ENCODE measurements at places on chromosomes 3 and 15. TPM values are rescaled to one million over a fixed set of nuclear protein-coding genes. Genes with fewer than 3 reads are reported as not detected.

ARPIN gene
- 18.2 TPM for total RNA-seq

- no peaks in the 10 kb centered on the region for H3K36me3 ChIP-seq
- peaks cover 39% of the 10 kb centered on the region for H3K4me1 ChIP-seq
- no peaks in the 10 kb centered on the region for H3K27me3 ChIP-seq
- DNase-seq = no peak
Measured at GRCh38 chr3:146543461-146544001, 876 bp downstream of the PLSCR1 start.

- H3K27ac ChIP-seq = no peak overlapping the region
- H3K27me3 ChIP-seq = no peaks in the 10 kb centered on the region
- no peak for DNase-seq
- no peak overlapping the region for H3K4me3 ChIP-seq
- H3K36me3 ChIP-seq = peaks cover 44% of the 10 kb centered on the region
Measured at GRCh38 chr15:50971542-50971941, 63.1 kb downstream of the AP4E1 start.

GRCh38 chr15:24943361-24943760, 11.4 kb upstream of the SNRPN start:
- no peak overlapping the region for H3K27ac ChIP-seq
- H3K4me1 ChIP-seq = peaks cover 14% of the 10 kb centered on the region
- no peaks in the 10 kb centered on the region for H3K27me3 ChIP-seq
- no peak for DNase-seq
- no peak overlapping the region for H3K4me3 ChIP-seq

- H3K36me3 ChIP-seq = no peaks in the 10 kb centered on the region
- H3K27ac ChIP-seq = no peak overlapping the region
- no peaks in the 10 kb centered on the region for H3K4me1 ChIP-seq
- H3K4me3 ChIP-seq = no peak overlapping the region
- no peak for DNase-seq
Measured at GRCh38 chr15:91385311-91385710, 285.3 kb downstream of the SV2B start.

- H3K27me3 ChIP-seq = no peaks in the 10 kb centered on the region
- H3K4me3 ChIP-seq = no peak overlapping the region
- no peak for DNase-seq
Measured at GRCh38 chr3:44927371-44927770, 48.6 kb downstream of the ZDHHC3 start.

SKOR1 gene
- total RNA-seq = 0.27 TPM

CPB1 gene
- total RNA-seq = not detected

GRCh38 chr3:30198162-30198561, 408.2 kb upstream of the TGFBR2 start:
- no peak for DNase-seq
- no peaks in the 10 kb centered on the region for H3K27me3 ChIP-seq
- peaks cover 10% of the 10 kb centered on the region for H3K4me1 ChIP-seq
- no peak overlapping the region for H3K4me3 ChIP-seq
- no peaks in the 10 kb centered on the region for H3K36me3 ChIP-seq

DNA sequence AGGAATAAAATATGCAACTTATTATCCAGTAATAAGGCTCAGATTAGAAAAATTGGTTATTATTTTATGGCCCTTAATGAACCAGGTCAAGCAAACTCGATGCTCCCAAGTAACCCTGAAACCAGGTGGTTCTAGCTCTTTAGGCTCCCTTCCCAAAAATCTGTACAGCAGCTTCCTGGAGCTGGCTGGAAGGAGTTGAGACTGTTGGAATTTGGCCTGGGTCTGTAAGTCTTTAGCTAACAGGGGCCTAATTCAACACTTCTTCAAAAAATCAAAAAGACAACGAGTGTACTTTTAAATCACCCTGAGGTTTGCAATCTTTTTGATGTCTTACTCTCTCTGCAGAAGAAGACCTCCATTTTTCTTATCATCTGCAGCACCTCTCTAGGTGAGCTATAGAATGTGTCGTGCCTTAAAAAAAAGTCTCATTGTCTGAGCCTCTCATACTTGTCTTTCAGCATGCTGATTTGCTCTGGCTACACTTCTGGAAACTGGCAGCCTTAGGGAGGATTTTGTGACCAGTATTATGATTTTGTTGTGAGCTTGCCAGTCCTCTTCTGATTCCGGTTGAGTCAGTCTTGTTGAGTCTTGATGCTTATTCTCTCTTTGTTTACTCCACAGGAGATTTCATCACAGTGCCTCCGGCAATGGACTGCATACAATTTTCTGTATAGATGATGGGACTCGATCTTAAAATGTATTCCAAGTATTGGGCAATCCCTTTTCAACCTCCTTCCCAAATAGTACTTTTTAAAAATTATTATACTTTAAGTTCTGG, 235.0 kb upstream of the KBTBD8 start:
- no peaks in the 10 kb centered on the region for H3K4me1 ChIP-seq
- no peak overlapping the region for H3K4me3 ChIP-seq
- no peak overlapping the region for H3K27ac ChIP-seq
- H3K36me3 ChIP-seq = peaks cover 12% of the 10 kb centered on the region
- no peaks in the 10 kb centered on the region for H3K27me3 ChIP-seq

- no peak for DNase-seq
- H3K4me1 ChIP-seq = peaks cover 18% of the 10 kb centered on the region
- no peak overlapping the region for H3K27ac ChIP-seq
- H3K27me3 ChIP-seq = peaks cover 63% of the 10 kb centered on the region
Measured at GRCh38 chr3:194009019-194009418, 126.9 kb upstream of the HES1 start.

GRCh38 chr3:11596387-11596786, 47.3 kb downstream of the VGLL4 start:
- H3K36me3 ChIP-seq = peaks cover 27% of the 10 kb centered on the region
- DNase-seq = no peak
- H3K4me1 ChIP-seq = peaks cover 77% of the 10 kb centered on the region
- H3K27me3 ChIP-seq = no peaks in the 10 kb centered on the region
- H3K4me3 ChIP-seq = no peak overlapping the region

HRG gene
- not detected for total RNA-seq

DNA sequence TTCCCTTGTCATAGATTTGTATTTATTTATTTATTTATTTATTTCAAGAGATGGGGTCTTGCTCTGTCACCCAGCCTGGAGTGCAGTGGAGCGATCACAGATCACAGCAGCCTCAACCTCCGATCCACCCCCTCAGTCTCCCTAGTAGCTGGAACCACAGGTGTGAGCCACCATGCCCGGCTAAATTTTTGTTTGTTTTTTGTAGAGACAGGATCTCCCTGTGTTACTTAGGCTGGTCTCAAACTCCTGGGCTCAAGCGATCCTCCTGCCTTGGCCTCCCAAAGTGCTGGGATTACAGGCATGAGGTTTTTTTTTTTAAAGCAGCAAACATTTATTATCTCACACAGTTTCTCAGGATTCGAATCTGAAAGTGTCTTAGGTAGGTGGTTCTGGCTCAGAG, 2.5 kb downstream of the TTBK2 start:
- no peak for DNase-seq
- H3K4me3 ChIP-seq = no peak overlapping the region
- no peaks in the 10 kb centered on the region for H3K36me3 ChIP-seq
- no peaks in the 10 kb centered on the region for H3K27me3 ChIP-seq

GOLGA6L4 gene
- 6.8 TPM for total RNA-seq

GRCh38 chr3:196214783-196215441, 1.4 kb upstream of the SLC51A start:
- H3K4me3 ChIP-seq = no peak overlapping the region
- H3K4me1 ChIP-seq = peaks cover 15% of the 10 kb centered on the region
- peak; percentile 69 for DNase-seq
- H3K27ac ChIP-seq = no peak overlapping the region

- H3K4me3 ChIP-seq = no peak overlapping the region
- DNase-seq = no peak
- H3K27me3 ChIP-seq = no peaks in the 10 kb centered on the region
- peaks cover 51% of the 10 kb centered on the region for H3K4me1 ChIP-seq
- peak overlapping the region; percentile 50 for H3K27ac ChIP-seq
Measured at GRCh38 chr3:71466483-71466882, 117.0 kb downstream of the FOXP1 start.

TNFSF10 gene
- total RNA-seq = not detected

PYGO1 gene
- total RNA-seq = 21.0 TPM

DNA sequence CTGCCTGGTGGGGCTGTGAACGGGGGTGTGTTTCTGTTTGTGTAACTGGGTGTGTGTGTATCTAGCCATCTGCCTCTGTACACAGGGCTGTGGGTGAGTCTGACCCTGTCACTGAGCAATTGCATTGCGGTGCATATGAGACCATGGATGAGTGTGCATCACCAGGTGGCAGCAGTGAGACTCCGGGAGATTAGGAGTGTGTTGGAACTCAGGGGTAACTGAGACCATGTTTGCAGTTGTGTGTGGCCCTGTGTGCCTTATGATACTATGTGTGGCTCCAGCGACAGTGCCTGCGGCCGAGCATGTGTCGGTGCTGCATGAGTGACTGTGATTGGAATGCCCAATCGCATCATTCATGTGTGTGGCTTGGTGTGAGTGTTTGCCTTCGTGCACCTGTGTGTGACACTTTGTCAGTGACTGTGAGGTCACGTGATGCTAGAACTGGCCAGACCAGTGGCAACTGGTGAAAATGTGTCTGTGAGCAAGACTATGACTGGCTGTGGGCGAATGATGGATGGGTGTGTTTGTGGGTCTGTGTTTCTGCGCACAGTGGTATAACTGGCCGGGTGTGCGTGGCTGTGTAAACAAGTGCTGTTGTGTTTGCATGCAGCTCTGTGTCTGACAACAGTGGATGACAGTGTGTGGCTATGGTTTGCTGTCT, 14.0 kb downstream of the VILL start:
- no peaks in the 10 kb centered on the region for H3K27me3 ChIP-seq
- peak; percentile 51 for DNase-seq
- H3K4me3 ChIP-seq = no peak overlapping the region

GRCh38 chr3:111260878-111261277, 189.3 kb downstream of the NECTIN3 start:
- no peak overlapping the region for H3K27ac ChIP-seq
- DNase-seq = no peak
- peaks cover 4% of the 10 kb centered on the region for H3K36me3 ChIP-seq
- no peaks in the 10 kb centered on the region for H3K27me3 ChIP-seq
- H3K4me3 ChIP-seq = no peak overlapping the region

GRCh38 chr15:99682455-99682854, 50.8 kb downstream of the LYSMD4 start:
- peaks cover 62% of the 10 kb centered on the region for H3K36me3 ChIP-seq
- no peaks in the 10 kb centered on the region for H3K27me3 ChIP-seq
- H3K4me3 ChIP-seq = no peak overlapping the region
- DNase-seq = no peak

DNA sequence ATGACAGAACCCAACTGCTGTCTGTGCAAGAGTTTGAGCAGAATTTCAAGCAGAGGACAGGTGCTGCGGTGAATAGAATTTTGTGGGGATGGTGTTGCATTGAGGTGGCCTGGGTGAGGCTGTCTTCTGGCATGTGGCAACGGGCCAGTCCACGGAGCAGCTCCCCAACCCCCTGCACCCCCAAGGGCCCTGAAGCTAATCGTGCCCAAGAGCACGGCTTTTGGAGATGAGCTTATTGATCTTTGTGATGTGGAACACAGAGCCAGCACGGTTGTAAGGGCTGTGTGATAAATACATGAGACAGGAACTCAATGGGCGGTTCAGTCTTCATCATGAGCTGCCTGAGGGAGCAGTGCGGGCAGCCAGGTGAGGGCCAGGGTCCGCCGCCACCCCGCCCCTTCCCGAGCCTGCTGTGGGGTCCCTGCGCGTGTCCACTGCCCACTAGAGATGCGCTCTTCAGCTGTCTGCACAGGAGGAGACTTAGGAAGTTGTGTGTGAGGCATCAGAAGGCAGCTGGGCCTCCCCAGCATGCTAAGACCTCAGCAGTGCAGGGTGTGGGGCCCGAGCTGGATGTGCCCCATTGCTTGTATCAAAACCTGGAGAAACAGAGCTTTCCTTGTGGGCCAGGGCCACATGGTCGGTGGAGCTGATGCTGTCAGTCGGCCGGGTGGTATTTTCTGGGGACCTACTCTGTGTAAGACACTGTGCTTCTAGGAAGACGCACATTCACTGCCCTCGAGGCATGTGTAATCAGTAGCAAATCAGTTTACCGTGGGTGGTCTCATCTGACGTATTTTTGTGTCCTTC, 90.5 kb downstream of the CHRNA7 start:
- DNase-seq = no peak
- peaks cover 19% of the 10 kb centered on the region for H3K27me3 ChIP-seq
- H3K27ac ChIP-seq = no peak overlapping the region
- no peaks in the 10 kb centered on the region for H3K4me1 ChIP-seq
- H3K4me3 ChIP-seq = no peak overlapping the region
- no peaks in the 10 kb centered on the region for H3K36me3 ChIP-seq

GRCh38 chr3:89402051-89402450, 294.6 kb downstream of the EPHA3 start:
- peaks cover 2% of the 10 kb centered on the region for H3K27me3 ChIP-seq
- no peak overlapping the region for H3K27ac ChIP-seq
- DNase-seq = no peak
- H3K4me1 ChIP-seq = peaks cover 13% of the 10 kb centered on the region
- H3K4me3 ChIP-seq = no peak overlapping the region

GOLGA8J gene
- not detected for total RNA-seq

DNA sequence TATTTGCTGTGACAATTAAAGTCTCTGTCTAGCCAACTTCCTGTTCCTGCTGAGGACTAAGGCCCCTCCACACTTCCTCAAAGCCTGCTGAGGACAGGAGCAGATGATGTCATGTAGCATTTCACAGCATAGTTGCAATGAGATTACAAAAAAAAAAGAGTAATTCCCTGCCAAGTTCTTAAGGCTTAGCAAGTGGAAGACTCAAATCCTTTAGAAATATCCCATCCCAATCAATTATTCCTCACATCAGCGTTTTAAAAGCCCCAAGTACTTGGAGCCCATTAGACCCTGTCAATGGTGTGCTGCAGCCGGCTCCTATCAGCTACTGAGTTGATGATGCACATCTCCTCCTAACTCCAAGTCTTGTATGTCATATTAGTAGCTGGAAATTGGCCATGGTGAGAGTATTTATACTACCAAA, 51.7 kb downstream of the TRANK1 start:
- no peaks in the 10 kb centered on the region for H3K27me3 ChIP-seq
- peak overlapping the region; percentile 92 for H3K27ac ChIP-seq
- H3K4me3 ChIP-seq = no peak overlapping the region
- H3K4me1 ChIP-seq = peaks cover 28% of the 10 kb centered on the region

FAM43A gene
- 22.8 TPM for total RNA-seq
